ENCODE measurements at places on chromosomes 1 and 21.

DNA sequence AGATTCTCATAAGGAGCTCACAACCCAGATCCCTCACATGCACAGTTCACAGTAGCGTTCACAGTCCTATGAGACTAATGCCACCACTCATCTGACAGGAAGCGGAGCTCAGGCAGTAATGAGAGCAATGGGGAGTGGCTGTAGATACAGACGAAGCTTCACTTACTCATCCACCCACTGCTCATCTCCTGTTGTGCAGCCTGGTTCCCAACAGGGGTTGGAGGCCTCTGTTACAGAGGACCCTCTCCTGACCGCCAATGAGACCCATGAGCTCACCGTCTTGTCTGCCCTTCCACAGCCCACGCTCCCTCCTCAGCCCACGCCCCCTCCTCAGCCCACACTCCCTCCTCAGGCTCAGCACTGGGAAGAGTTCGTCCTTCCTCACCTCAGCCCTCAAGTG lies 39.6 kb downstream of the RSPH1 start:
- DNase-seq = no peak

DNA sequence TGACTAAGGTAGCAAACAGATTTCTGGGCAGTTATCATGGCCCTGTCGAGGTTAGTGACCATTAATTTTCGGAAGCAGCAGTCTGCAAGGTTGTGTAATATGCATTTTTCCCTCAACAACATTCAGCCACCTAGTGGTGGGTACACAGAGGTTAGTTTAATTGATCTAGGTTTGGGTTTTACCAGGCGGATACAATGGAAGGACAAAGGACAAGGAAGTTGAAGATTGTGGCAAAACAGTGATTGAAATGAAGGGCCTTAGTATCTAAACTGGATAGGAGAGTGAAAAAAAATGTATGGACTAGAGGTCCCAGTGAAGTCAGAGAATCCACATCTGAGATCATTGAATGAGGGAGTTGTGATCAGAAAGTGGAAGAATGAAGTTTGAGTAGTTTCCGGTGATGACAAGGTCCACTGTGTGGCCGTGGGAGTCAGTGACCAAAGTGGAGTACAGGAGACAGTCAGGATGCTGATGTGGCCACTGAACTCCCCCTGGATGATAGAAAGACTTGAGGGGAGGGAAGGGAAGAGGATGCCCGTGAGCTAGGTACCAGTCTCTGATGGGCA lies 2.8 kb downstream of the ARMH1 start:
- DNase-seq = no peak

DNA sequence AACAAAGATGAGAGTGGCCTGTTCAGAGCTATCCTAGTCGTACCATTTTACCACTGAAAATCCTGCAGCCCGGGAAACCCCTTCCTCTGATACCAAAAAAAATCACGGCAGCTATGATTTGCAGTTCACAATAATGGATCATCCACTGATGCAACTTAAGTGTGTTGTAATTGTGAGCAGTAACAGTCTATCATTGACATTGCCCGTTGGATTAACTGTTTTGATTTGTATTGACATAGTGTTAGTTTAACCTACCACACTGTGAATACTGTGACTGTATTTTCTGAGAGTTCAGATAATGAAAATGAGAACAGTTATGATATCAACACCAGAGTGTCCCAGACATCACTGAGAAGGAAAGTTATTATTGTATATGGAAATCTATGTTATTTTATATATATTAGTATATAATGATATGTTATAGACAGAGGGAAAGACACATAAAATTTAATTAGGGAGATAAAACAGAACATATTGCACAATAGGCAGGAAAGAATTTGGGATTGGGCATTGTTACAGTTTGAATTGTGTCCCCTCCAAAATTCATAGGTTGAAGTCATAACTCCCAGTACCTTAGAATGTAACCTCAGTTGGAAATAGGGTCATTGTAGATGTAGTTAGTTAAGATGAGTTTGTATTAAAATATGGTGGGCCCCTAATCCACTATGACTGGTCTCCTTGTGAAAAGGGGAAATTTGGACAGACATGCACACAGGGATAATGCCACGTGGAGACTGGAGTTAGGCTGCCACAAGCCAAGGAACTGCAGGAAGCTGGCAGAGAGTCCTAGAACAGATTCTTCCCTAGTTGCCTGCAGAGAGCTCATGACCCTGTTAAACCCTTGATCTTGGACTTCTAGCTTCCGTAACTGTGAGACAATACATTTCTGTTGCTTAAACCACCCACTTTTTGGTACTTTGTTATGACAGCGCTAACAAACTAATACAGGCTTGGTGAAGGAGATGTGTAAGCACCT lies 54.4 kb downstream of the TLCD4 start:
- DNase-seq = no peak

GRCh38 chr1:118461154-118461553 lies 276.1 kb upstream of the SPAG17 start:
- no peak for DNase-seq

DNA sequence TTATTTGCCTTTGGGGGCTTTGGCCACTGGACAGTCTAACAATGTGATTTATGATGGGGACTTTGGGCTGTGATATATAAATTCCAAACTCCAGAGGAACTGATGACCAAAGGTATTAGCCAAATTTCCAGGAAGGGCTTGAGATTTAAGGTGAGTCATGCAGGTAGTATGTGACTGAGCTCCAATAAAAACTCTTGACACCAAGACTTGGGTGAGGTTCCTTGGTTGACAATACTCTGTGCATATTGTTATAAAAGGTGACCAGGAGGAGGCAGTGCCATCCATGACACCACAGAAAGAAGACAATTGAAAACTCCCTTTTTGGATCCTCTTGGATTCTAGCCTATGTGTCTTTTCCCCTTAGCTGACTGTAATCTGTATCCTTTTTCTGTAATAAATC lies 392.7 kb upstream of the LRRC7 start:
- no peak for DNase-seq

Data from activated CD8-positive, alpha-beta memory T cell treated with anti-CD3 and anti-CD28 coated beads for 48 hours (primary cell).